ENCODE measurements at places on chromosomes 3 and 15.

DNA sequence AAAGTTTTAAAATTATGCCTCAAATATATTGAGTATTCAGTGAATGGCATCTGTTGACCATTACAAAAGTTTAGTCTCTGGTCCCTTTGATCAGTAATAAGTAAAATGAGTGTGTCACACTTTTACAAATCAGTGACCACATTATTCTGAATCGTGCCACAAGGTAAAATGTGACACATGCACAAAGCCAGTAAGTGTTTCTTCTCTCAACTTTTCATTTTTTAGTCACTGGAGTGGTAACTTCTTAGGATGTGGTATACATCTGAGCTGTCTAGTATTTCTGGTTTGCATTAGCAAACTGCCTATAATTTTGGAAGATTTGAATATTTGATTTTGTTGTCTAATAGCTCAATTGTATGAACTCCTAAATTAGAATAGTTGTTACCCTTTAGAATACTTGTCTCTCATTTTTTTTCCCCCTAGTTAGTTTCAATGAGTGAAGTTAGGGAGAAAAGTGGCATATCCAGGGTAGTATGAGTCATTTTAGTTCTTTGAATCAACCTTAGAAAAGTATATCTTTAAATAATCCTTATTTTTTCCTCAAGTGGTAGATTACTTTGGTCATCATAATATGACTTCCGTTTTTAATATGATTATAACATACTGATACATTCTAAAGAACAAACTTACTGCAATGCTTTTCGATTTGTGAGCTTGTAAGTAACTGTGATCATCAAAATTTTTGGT, 18.1 kb downstream of the DNAJC13 start:
- DNase-seq = no peak

DNA sequence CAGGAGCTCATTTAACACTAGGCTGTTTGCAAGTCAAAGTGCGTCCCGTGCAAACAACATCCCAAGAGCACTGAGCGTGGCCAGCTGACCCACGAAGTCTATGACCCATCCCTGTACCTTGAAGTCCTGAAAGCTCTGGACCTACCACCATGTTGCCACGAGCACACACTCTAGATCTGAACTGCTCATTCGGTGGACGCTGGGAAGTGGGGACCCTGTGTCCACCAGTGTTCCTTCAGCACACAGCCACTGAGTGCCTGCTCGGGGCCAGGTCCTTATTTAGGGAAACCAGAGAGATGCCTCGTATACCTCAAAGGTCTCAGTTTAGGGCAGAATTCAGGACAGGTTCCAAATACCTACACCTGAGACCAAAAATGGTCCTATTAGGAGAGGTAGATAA, 236.9 kb downstream of the XXYLT1 start:
- no peak for DNase-seq

DNA sequence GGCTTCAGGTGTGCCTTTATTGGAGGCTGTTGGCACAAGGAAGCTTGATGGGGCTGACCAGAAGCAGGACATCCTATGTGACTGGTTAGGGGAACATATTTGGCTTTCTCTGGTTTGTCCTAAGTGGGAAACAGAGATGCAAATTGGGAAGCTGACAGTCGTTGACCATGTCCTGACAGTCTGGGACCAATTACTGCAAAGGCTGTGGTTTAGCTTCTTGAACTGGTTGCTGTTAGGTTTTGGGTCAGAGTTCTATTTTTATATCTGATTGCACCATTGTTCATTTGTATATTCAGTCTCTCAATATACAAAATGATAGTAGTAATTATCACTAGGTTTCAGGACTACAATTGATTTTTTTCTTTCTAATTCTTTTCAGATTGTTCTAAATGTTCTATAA, 36.8 kb downstream of the SNTN start:
- no peak for DNase-seq

GRCh38 chr3:34319881-34320280, 521.5 kb downstream of the PDCD6IP start:
- no peak for DNase-seq

- no peak for DNase-seq
Observed at GRCh38 chr15:41256577-41257038, 25.5 kb downstream of the CHP1 start.

- DNase-seq = no peak
Observed at GRCh38 chr3:25380222-25380739, 47.8 kb upstream of the RARB start.

GRCh38 chr3:181008796-181009195, 19.3 kb upstream of the DNAJC19 start:
- DNase-seq = no peak

DNA sequence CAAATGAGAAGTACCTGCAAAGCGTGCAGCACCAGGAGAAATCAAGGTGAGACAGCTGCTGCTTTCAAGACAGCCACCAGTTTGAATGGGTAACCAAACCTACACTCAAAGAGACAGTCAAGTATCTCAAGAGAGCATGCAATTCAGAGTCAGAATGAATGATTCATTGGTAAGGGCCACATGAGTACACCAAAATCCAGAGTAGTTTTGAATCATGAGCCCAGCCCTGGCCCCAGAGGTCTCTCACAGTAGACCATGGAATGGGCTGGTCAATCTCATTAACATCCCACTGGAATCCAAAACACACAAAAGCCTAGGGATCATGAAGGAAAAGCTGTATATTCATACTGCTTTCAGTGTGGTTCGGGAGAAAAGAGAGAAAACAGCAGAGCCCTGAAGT, 242.8 kb downstream of the TBL1XR1 start:
- no peak for DNase-seq
